NCI-H69 (cell line): ENCODE measurements at places on chromosomes 5 and 9.

DNA sequence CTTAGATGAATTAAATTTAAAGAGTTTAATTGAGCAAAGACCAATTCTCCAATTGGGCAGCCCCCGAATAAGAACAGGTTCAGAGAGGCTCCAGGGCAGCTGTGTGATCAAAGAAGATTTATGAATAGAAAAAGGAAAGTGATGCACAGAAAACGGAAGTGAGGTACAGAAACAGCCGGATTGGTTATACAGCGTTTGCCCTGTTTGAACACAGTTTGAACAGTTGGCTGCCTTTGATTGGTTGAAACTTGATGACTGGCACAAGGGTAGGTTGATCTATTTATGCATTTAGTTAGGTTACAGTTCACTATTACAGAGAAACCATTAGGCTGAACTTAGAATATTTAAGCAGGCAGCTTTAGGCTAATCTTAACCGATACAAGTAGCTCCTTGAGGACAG lies 29.5 kb downstream of the NIM1K start:
- DNase-seq = peak; percentile 27

GRCh38 chr9:70947511-70947910 lies 173.9 kb downstream of the TRPM3 start:
- no peak for DNase-seq

DNA sequence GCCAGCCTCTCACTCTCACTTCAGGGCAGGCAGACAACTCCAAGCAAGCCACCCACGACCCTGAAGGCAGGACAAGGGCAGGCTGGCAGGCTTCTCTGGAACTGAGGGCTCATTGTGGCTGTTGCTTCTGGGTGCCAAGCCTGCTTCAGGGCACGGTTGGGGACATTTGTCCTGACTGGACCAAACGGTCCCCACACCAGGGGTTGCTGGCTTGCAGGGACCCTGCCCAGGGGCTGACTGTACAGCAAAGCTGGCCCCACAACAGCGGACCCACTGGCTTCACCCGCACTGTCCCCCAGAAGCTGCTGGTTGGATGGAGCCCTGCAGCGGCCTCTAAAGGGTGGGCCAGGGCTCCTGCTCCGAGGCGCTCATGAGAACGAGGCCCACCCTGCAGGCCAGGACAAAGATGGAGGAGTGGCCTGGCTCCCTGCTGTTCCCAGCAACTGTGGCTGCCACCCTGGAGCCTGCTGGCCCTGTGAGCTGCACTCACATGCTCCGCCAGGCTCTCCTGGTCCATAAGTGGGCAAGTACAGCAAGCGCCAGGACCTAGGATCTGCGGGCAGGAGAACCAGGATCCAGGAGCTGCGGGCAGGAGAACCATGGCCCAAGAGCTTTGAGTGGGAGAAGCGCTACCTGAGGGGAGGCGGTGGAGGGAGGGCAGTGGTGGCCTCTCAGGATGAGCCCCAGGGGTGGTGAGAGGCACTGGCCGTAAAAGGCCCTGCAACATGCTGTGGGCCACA lies 34.4 kb upstream of the NSMF start:
- no peak for DNase-seq

- DNase-seq = no peak
Measured at GRCh38 chr9:128727640-128728248, 3.8 kb upstream of the ZDHHC12 start.

DNA sequence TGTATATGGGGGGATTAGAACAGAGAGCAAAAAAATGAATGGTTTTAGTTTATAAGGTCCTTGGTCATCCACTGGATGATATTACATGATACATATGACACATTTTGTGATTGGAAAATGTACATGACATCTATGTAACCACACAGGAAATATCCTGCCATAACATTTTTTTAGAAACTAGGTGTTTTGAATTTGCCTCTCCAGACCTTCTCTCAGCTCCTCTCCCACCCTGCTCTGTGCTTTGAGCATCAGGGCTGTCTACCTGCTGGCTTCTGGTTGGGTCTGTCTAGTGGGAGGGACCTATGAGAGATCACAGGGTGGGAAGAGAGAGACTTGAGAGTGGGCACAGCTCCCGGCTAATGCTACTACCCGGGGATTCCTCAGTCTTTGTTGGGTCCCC lies 24.4 kb downstream of the AKNA start:
- DNase-seq = no peak

GRCh38 chr9:93321220-93321610 lies 130.3 kb upstream of the FAM120A start:
- no peak for DNase-seq

DNA sequence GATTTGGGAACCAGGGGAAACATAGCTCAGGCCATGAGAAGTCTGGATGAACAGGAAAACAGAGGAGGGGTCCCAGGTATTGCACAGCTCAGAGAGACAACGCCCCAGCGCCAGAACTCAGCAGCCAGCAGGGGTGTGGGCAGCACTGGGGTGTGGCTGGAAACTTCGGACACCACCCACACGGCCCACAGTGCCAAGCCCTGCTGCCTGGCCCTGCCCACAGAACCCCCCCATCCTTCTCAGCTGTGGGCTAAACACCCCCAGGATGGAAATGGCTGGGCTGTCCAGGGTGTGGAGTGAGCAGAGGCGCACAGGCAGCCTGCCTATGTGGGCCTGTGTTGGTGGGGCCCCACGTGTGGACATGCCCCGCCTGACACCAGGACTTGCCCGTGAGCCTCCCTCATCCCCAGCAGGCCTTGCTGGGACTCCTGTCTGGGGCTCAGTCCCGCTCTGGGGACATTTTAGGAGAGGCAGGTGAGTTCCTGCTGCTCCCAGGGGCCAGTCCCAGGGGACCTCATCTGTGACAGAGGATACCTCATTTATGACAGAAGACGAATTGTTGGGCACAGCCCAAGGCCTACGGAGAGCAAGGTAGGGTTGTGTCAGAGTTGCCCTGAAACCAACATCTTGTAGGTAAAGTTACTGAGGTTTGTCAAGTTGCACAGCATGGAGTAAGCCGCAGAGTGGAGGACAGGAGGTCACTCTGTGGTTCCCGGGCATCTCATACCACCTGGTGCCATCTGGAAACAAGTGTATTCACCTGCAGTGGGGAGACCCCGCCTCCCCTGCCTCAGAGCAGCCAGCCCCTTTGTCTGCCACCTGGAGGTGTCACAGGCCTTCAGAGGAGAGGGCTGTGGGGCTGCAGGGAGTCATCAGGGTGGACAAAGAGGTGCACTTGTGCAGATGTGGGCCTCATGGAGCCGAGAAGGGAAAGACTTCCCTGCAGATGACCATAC lies 183.2 kb downstream of the AUH start:
- peak; percentile 53 for DNase-seq

DNA sequence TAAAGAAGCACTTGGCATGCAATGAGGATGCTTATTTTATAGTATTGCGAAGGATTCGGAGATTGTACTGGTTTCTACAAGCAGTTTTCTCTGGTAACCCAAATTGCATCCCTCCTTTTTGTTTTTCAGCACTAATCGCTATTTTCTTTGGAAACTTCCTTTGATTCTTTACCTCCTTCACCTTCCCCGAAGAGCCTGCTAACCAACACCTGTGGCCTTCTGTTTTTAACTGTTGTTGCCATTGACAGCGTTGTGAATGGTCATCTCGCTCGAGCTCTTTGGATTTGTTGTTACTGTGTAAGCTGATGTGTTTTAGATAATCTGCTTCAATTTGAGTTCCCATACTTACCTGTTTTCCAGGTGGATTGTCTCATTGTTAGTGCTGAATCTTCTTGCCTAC lies 1.1 kb downstream of the CNOT6 start:
- peak; percentile 30 for DNase-seq

- DNase-seq = peak; percentile 20
Measured at GRCh38 chr9:83204047-83204446, 141.1 kb upstream of the RASEF start.

- peak; percentile 19 for DNase-seq
Measured at GRCh38 chr5:79795764-79796398, 106.2 kb downstream of the CMYA5 start.

DNA sequence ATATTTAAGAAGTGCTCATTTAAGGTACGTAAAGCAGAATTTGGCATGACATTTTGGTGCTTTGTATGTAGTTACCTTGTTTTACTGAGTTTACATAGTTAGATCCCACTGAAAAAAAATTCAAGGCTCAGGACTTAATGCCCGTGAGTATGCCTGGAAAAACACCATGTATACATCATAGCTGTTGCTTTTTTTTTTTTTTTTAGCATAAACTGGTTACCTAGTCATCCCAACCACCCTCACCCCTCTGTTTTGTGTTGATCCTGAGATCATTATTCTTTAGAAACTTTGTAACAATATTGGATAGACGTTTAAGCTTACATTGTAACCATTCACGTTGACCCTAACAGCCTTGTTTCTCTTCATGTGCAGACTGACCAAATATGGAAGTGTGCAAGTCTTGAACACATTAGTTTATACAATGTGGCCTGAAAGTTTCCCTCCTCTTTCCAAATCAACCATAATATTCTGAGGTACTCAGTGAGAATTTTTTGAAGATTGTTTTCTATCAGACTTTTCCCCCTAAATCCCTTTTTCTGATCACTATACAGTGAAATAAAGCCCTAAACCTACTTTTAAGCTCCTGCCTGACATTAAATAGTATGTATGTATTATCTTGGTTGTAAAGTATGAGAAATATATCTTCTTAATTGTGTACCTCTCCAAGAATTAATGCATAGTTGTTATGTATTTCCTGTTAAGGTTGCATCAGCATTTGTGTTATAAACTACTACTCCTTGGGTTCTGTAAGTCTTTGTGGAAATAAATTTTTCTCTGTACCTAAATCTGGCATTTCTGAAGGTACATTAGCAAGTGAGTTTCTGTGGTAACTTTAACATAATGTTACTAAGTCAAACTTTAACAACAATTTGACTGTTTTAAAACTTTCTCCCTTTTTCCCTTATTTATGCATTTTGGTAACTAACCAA lies 4.4 kb downstream of the RABGAP1 start:
- no peak for DNase-seq

DNA sequence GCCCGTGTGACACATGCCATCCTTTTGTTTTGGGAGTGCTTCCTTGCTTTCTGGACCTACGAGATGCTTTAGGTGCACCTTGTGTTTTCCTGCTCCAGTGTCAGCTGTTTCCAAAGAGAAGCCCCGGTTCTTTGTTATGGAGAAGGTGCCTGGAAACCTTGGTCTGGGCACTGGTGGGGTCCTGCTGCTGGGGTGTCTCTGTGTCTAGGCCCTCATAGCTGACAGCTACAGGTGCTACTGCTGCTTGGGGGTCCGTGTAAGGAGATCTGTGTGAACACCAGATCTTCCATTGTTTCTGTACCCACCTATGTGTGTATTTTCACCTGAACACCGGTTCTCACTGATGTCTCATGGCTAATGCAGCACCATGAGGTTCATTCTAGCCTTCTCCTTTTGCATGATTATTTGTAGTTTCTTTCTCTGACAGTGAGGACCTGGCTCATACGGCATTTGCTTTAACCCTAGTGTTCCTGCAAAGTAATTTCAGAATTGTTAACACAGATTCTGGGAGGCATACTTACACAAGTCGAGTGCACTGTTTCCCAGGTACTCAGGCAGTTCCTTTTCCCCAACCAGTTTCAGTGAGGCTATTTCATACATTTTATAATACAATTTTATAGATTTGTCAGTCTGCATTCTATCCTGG lies 13.2 kb upstream of the FAM120AOS start:
- peak; percentile 66 for DNase-seq

DNA sequence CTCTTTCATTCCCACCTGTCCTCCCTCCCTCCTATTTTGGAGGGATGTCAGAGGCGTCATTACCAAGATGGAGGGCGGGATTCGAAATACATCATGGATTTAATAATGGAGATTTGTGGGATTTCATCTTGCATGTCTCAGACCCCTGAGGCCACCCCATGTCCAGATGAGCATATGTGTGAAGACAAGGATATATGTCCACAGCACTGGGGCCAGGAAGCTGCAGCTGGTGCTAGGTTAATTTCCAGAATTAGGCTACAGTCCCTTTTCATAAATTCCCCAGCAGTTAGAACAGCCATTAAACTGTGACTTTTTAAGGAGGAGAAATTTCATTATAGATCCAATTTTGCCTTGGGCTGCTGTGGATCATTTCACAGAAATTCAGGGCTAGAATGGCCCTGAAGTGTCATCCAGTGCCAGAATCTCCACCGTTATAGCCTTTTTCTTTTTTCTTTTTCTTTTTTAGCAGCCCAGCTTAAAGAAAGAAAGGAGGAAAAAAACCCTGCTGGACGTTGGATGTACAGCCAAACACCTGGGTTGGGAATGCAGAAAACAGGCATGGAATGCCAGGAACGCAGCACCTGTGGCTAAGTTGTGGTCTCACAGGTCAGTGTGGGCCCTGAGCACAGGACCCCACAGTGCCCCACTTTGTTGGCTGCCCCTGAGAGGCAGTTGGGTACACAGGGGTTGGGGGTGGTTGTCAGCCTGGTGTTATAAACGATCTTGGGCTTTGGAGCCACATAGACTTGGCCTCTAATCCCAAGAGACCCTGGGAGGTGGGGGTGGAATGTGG lies 50.2 kb upstream of the CXCL14 start:
- DNase-seq = no peak

DNA sequence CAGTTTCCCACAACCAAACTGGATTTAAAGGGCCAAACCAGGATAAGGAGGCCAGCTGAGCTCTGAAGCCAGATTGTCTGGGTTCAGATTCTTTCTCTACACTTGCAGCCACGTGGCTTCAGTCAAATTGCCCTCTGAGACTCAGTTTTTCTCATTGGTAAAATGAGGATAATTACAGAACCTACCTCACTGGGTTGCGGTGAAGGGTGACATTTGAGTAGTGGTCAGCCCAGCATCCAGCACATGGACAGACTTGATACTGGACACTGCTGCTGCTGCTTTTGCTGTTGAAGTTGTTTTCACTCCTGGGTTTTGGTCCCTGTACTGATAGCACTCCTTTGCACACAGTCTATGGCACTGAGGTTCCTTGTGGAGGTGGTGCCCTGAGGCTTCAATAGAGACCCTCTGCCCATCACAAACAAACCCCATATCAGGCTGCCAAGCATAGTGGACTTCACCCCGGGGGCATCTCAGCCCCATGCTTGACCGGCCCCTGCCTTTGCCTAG lies 25.7 kb upstream of the CDKN2AIPNL start:
- no peak for DNase-seq

DNA sequence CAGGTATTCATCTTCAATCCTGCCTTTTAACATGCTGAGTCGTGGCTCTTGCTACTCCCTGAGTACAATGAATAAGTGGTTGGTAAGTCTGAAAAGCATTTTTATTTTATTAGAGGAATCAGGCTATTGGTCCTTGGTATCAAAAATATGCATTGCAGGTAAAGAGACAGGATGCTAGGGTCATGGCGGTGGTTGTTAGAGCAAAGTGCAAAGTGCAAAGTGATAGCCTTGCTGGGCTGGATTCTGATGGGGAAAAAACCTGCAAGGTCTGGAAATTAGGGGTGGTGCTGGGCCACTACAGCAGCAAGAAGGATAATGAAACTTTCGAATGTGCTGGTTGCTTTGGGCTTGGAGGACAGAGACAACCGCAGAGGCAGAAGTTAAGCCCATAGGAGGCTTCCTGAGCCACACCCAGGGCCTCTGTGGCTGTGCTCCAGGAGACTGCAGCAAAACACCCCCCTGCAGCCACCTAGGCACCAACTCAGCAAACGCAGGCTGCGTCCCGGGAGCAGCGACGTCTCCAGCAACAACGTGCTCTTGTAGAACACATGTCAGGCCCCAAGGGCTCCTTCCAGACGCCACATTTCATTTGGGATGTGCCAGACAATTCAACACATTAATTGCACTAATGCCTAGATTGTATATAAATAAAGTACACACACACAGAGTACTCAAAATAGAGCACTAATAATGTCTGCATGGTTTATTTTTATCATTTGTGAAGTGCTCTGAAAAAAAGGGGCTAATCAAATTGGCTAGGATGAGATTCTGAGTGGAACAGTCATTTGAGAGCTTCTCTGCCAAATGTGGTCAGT lies 149.8 kb upstream of the RAPGEF1 start:
- peak; percentile 76 for DNase-seq

- no peak for DNase-seq
Measured at GRCh38 chr5:10975945-10976344, 214.9 kb upstream of the DAP start.
